Hypothalamus (tissue), 51 donors: ENCODE measurements at places on chromosomes 11 and 22.

- DNase-seq, result no peak
Observed at GRCh38 chr22:20867179-20868024, 8.6 kb downstream of the SNAP29 start.

DNA sequence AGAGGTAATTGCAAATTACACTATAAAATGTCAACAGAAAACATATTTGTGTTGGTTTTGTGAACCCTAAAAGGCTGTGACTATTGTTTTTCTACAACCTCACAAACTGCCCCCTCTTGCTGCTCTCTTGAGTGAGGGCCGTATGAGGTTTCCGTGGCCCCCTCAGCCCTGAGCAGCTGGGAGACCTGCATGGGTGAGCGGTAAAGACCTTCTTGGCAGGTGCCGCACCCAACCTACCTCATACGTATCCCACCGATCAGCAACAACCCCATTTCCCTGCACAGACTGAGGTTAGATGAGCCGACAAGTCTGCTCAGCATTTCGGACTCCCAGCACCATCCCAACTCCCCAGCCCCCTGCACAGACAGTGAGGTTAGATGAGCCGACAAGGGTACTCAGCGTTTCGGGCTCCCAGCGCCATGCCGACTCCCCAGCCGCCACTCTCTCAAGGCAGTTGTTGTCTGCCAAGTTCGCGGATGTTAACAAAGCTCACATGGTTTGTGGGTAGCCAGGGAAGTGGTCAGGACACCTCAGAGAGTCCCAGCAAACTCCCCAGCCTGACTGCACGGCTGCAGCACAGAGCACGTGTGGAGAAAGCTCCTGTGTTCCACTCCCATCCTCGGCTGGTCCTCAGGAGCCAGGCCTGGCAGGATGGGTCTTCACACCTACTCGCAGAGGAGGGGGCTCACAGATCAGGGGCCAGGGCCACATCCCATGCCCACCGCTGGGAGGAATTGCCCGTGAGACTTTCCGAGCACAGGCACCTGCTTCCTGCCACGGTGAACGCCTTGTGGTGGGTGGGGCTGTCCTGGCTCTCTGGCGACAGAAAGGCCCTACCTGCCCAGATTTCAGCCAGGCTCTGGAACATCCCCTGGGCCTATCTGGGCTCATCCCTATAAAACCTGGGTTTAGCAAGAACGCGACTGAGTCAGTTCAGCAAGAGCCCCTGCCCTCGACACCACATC is 502.9 kb downstream of the BRD1 start:
- DNase-seq, result no peak

DNA sequence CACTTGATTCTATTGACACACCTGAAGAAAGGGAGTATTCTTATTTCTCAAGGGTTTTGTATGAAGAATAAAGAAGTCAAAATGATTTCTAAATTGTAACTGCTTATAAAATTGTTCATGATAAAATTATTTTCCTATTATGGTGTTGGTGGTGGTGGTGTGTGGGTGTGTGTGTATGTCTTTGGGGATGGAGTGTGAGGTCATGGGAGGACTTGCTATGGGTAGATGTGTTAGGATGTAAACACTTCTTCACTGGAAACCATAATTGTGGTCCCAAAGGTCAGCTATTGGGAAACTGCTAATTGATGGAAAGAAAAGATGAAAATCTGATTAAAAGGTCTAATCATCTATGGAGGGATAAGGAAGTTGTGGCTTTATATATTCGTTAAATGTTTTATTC is 5.1 kb downstream of the TRIM22 start:
- DNase-seq, result no peak

- no peak for DNase-seq
Observed at GRCh38 chr11:2301631-2302305, at the start of the genes C11orf21 and TSPAN32. Gene C11orf21 (minus strand): TSS chr11:2301918. CDS start chr11:2301808, 110 bp downstream. Gene TSPAN32 (plus strand): TSS chr11:2302013. CDS start chr11:2302150, 137 bp downstream.

DNA sequence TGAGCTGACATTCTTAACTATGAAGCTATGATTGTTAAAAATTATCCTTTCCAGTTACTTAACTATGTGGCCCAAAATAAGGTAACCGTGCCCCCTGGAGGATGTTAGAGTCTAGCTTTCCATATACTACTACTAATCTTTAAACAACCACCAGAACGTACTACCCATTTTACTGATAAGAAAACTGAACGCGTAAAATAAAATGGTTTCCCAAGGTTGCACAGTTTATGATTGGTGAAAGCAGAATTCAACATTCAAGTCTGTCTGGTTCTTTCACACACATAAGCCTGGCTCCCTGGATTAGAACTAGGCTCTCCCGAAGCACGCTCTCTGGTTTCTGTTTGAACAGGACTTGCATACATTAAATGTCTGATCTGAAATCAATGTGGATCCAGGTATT is 437.8 kb upstream of the CCDC90B start:
- no peak for DNase-seq

- no peak for DNase-seq
Observed at GRCh38 chr11:35257281-35257680, 118.3 kb downstream of the CD44 start.

- no peak for DNase-seq
Observed at GRCh38 chr11:35516403-35516802, 9.0 kb downstream of the PAMR1 start.

GRCh38 chr22:26404851-26405421 is 24.1 kb upstream of the ASPHD2 start:
- no peak for DNase-seq

- DNase-seq, result no peak
Observed at GRCh38 chr22:22753526-22754267, 109.3 kb downstream of the GGTLC2 start.

DNA sequence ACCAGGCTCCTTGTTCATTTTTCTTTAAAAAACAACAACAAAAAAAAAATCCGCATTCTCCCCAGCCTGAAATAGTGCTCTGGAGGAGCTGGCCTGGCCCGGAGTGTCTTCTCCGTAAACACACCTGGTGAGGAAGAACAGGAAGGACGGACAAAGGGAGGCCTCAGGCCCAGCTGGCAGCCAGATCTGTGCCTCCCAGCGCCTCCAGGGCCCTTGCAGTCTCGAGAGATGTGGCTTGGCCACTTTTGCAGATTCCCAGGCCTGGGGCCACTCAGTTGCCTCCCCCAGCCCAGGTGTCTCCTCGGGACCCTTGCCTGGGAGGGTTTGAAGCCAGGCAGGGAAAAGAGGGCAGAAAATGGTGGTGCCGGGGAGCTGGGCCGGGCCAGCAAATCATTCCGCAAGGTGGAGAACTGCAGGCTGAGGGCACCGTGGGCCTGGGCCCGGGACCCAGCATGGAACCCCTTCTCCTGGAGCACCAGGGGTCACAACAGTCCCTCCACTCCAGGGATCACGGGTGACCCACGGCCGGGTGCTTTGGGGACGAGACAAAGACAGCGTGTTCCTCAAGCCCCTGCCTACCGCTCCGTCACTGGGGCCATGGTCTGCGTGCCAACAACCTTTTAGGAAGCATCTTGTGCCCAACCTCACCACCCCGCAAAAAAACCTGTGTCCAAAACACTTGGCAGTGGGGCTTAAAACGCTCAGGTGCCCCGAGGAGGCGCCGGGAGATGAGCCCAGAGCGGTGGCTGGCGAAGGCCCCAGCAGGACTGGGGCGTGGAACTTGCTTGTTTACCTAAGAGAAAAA is 67.1 kb upstream of the WNT7B start:
- DNase-seq, result no peak

DNA sequence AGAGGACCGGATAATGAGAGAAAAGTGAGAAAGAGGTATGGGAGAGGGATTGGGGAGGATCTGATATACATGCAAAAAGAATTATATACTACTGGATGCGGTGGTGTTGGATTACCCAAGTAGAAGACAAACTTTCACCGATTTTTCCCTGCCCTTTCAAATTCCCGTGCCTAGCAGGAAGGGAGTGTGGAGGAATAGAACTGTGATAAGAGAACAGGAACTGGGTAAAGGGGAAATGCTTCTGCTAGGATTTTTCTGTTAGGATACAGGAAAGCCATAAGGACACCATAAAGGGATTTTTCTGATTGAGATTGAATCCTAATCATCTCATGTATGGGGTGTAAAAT is 480 bp upstream of the MTMR2 start:
- DNase-seq, result no peak

DNA sequence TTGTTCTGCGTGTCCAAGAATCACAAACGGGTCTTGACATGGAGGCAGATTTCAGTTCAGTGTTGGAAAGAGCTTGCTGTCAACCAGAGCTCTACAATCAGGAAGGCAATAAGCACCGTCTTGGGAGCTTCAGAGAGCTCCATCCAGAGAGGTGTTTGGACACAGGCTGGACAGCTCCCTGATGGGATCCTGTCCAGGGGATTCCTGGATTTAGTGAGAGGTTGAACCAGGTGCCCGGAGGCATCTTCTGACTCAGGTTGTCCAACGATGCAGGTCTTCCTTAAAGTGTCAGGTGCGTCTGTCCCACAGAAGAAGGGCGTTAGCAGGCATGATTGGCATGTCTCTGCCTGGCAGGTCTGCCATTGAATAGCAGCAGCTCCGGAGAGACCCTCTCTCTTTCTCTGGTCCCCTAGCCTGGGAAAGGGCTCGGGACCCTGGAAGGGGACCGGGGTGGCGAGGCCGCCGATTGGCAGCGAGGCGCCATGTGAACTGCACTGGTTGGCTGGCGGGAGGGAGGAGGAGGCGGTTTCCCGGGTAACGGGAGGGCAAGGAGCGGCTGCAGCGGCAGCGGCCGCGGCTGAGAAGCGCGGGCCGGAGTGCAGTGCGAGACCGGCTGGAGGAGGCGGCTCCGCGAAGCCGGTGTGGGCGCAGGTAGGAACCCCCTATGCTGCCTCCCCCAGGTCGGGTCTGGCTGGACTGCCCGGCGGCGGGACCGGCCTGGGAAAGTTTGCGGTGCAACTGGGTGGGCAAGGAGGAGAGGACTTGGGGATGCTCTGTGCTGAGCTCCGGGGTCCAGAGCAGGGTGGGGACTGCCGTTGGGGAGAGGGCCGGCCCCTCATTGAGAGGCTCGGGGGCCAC is 104.1 kb upstream of the E2F8 start:
- DNase-seq, result peak; percentile 60

GRCh38 chr22:38751422-38752346 is 4.1 kb downstream of the SUN2 start:
- no peak for DNase-seq

DNA sequence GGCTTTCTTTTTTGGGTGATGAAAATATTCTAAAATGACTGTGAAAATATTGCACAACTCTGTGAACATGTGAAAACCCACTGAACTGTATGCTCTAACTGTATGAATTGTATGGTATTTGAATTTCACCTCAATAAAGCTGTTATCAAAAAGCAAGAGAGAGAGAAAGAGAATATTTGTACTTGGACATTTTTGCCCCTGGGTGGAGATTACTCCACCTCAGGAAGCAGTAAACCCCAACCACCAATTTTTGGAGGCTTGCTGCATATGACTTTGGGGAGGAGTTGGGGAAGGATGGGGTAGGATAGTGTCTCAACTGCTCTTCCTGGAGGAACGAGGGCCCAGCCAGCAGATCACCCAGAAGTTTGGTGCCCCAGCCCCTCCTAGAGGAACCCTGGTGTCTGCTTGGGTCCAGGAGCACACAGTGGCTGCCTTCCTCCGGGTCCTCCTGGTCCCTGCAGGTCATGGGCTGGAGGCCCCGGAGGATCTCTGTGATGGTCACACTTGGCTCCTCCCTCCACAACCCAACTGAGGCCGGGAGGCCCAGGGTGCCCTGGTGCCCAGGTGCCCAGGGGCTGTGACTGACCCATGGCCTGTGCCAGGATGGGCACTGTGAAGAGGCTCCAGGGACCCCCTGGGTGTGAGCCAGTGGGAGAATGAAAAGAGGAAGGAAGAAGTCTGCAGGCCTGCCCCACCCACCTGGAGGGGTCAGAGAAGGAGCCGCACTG is 15.3 kb upstream of the PICK1 start:
- no peak for DNase-seq

GRCh38 chr11:36540998-36541397 is 26.8 kb upstream of the RAG1 start:
- peak; percentile 15 for DNase-seq

DNA sequence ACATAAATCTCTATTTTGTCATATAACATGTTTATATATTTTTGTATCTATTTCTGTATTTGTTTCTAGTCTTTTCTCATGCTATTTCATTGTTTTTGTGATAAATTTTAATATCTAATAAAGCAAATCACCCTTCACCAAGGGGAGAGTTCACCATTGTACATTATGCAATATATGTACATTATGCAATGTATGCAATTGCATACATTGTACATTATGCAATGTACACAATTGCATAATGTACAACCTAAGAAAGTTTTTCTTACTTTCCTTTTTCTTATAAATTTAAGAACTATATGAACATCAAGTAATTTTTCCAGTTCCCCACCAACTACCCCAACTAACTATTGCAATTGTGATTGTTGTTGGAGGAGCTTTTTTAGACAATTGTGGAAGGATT is 44.1 kb upstream of the GLYATL2 start:
- no peak for DNase-seq

- DNase-seq, result no peak
Observed at GRCh38 chr11:113613619-113614018, 92.5 kb downstream of the TMPRSS5 start.

- DNase-seq, result no peak
Observed at GRCh38 chr11:1122664-1123002, 35.1 kb upstream of the MUC5AC start.

DNA sequence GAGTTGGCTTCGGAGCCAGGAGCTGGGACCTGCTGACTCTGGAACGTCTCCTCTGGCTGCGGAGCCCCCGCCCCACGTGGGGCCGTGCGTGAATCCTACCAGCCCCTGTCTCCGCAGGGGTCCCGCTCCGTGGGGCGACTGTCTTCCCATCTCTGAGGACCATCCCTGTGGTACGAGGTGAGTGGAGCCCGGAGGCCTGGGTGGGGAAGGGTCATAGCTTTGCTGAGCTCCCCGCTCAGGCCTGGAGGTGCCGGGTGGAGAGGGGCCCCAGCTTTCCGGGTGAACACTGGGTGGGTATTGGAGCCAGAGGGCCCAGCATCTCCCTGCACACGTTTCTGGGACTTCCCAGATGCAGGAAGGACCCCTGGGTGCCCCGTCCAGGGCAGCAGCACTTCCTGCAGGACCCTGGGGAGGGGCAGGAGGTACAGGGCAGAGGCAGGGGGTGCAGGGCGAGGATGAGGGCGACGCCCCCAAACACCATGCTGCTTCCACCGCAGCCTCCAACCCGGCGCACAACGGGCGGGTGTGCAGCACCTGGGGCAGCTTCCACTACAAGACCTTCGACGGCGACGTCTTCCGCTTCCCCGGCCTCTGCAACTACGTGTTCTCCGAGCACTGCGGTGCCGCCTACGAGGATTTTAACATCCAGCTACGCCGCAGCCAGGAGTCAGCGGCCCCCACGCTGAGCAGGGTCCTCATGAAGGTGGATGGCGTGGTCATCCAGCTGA is 3.8 kb downstream of the MUC5AC start:
- no peak for DNase-seq

- DNase-seq, result no peak
Observed at GRCh38 chr11:102313238-102313940, 3.9 kb upstream of the BIRC3 start.

GRCh38 chr11:98180921-98181320 is 839.8 kb upstream of the CNTN5 start:
- no peak for DNase-seq
